ENCODE measurements at places on chromosomes 11 and 22.
A peak's percentile ranks its signal among the peaks of the same experiment; 100 is the strongest.

- DNase-seq = no peak
Observed at GRCh38 chr11:129209891-129210830, 18.0 kb upstream of the ARHGAP32 start.

GRCh38 chr22:35733791-35734516 lies 16.3 kb downstream of the APOL5 start:
- DNase-seq = peak; percentile 24

DNA sequence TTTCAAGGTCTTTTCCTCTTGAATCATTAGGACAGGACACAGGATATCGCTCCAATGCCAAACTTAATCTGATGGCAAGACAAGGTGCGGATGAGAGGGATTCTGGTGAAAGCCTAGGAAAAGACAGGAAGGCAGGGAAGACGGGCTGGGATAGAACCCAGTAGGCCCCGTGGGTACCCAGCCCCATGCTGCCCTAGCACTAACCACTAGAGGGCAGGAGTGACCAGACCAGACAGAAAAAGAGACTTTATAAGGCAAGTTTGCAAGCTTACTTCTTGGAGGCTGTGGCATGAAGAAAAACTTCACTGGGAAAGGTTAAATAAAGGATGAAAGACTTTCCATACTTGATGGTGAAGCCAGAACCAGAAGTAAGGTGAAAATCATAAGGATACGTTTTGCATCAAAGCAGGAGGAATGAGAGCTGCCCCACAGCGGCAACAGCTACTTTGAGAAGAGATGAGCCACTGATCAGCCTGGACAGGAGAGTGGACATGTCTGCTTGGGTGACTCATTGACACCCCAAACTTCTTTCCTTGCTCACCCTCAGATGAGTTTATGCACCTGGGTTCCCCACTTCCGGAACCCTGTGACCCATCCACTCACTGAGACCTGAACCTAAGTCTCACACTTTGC lies 39.8 kb downstream of the SYN3 start:
- no peak for DNase-seq

DNA sequence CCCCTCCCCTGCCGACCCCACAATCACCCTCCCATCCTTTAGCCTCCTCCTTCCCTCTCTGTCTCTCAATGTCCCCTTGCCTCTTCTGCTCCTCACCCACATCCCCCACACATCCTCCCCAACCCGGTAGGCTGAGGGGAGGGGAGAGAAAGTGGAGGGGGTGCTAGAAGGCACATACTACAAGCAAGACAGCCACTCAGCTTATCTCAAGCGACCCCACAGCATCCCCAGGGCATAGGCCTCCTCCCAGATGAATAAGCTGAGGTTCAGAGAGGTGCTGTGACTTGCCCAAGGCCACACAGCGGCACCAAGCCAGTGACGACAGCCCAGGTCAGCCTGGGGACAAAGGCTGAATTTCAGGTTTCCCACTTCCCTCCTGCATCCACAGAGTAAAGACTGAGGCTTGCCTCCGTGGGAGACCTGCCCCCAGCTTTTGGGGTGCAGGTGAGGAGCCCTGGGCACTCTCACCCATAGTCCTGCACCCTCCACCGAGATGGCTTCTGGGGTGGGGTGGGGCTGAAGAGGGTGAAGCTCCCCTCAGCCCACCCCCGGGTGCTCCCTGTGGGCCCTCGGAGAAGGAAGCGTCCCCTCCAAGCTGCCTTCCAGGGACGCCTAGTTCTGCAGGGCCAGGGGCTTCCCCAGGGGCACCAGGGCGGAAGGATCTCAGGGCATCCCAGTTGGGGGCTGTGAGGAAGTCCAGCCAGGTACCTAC lies 511 bp downstream of the RAC2 start:
- DNase-seq = no peak

GRCh38 chr22:45549762-45550378 lies 47.2 kb downstream of the FBLN1 start:
- DNase-seq = no peak

DNA sequence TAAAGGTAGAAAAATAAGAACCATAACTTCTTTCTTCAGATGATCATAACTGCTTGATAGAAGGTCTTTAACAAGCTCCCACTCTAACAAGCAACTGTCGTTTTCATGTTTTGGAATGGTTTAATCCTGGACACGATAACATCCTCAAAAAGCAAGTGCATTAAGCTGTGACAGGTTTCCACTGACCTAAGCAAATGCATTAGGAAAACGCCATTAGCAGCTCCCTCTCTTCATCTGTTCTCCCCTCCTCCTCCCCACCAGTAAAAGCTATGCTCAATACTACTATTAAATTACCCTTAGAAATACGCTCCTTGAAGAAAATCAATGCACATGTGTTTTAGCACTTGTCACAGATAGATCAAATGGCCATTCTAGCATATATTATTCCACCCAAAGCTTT lies 729.4 kb downstream of the OPCML start:
- no peak for DNase-seq

- no peak for DNase-seq
Observed at GRCh38 chr11:94662846-94663390, 95.8 kb downstream of the PIWIL4 start.

- DNase-seq = no peak
Observed at GRCh38 chr11:2092464-2092910, 46.7 kb downstream of the IGF2 start.

- DNase-seq = no peak
Observed at GRCh38 chr11:33924341-33924740, 32.5 kb upstream of the LMO2 start.

DNA sequence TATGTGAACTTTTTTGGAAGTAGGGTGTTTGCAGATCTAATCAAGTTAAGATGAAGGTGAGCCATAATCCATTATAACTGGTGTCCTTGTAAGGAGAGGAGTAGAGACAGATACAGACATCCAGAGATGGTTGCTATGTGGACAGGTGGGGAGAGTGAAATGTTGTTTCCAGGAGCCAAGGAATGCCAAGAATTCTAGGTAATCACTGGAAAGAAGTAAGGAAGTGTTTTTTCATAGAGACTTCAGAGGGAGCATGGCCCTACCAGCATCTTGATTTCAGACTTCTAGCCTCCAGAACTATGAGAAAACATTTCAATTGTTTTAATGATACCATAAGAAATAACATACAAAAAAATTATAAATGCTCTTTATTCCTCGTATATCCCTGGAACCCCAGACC lies 320.5 kb upstream of the ANO3 start:
- no peak for DNase-seq

DNA sequence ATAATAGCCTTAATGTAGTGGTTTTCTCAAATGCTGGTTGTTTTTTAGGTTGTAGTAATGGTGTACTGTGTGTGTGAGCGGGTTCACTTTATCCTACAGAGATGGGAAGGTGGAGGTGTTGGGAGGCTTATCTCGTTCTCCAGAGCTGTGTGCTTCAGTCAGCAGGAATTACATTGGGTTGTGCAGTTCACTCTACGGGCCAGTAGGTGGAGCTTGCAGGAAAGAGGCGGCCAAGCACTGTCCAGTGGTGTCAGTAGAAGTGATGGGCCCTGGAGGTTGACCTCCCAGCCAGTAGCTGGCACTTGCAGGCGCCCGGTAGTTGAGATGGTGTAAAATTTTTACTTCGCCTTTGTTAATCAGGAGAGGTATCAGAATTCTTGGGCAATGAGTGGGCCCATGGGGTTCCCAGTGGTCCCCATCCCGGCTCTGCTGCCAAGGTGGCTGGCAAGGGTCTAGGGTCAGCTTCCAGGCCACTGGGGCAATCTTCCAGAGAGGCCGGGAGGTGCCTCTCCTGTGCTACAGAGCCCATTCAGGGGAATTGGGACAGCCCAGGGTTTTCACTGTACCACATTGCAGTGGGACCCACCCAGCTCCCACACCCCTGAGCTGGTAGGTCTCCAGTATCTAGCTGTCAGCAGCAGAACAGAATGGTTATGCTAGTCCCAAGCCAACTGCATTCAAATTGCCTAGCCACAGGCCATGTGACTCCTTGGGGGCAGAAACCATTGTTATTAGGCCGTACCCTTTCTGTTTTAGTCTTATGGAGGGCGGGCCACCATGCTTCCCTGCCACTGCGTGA lies 43.9 kb downstream of the BIRC2 start:
- peak; percentile 16 for DNase-seq

GRCh38 chr11:15035283-15035682 lies 38.1 kb upstream of the CALCB start:
- no peak for DNase-seq

GRCh38 chr11:78268591-78269410 lies 80.1 kb downstream of the USP35 start:
- DNase-seq = no peak

- no peak for DNase-seq
Observed at GRCh38 chr11:67548555-67549110, 25.4 kb upstream of the CABP2 start.

DNA sequence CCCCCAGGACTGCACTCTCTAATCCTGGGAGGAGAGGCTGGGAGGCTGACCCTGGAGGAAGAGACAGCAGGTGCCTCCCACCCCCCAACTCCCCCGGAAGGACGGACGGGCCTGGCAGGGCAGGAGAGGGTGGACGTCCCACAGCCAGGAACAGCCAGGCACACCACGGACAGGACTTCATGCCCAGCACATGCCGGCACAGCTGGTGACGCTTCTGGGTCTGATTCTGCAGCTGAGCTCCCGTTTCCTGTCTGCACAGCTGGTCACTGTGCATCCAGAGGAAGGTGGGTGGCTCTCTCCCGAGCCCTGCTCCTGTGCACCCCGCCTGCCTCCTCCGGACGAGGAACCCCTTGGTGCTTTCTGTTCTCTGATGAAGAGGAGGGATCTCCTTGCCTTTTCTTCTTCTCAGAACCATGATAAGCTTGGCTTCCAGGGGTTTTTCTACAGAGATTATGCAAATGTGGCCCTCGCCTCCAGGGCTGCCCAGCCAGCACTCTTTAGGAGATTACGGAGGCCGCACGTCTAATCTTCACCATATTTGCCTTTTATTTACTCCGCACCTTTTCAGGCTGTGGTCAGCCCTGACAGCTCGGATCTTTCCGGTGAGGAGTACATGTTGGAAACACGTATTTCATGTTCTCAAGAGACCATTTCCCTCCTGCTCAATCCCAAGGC lies 1295.8 kb downstream of the BRD1 start:
- DNase-seq = no peak

DNA sequence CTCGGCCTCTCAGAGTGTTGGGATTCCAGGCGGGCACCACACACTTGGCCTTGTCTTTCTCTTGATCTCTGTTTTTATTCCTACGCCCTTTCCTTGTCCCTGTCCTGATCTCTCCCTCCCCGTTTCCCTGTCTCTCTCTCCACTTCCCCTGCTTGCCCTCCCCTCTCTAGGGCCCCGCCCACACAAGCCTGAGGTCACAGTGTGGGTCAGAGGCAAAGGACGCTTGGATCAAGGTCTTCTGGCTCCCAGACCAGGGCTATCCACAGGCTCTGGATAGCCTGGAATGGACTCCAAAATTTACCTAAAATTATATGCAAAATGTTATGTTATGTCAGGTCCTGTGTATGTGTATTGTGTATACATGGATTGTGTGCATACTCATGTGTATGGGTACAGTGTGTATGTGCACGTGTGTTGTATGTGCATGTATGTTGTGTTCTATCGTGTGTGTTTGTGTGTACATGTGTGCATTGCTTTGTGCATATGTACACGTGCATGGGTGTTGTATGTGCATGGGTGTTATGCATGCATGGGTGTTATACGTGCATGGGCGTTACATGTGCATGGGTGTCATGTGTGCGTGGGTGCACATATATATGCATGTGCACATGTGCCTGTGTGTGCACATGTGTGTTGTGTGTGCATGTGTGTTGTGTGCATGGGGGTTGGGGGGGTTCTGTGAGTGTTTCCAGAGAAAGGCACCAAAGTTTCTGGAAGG lies 38.3 kb downstream of the TP53I11 start:
- DNase-seq = no peak

DNA sequence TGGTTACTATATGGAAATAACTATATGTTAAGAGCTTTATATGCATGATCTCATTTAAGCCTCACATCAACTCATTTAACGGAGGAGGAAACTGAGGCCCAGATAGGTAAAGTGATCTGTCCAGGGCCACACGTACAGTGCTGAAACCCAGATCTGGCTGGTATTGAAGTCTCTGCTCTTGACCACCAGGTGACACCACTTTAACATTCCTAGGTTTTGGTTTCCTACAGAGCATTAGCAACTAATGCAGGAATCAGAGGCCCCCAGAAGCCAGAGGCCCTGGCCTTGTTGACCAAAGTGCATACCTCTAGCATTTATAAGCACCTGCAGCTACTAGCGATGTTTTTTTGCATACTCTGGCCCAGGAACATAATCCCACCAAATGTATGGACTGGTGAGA lies 12.9 kb upstream of the LIMK2 start:
- DNase-seq = no peak

DNA sequence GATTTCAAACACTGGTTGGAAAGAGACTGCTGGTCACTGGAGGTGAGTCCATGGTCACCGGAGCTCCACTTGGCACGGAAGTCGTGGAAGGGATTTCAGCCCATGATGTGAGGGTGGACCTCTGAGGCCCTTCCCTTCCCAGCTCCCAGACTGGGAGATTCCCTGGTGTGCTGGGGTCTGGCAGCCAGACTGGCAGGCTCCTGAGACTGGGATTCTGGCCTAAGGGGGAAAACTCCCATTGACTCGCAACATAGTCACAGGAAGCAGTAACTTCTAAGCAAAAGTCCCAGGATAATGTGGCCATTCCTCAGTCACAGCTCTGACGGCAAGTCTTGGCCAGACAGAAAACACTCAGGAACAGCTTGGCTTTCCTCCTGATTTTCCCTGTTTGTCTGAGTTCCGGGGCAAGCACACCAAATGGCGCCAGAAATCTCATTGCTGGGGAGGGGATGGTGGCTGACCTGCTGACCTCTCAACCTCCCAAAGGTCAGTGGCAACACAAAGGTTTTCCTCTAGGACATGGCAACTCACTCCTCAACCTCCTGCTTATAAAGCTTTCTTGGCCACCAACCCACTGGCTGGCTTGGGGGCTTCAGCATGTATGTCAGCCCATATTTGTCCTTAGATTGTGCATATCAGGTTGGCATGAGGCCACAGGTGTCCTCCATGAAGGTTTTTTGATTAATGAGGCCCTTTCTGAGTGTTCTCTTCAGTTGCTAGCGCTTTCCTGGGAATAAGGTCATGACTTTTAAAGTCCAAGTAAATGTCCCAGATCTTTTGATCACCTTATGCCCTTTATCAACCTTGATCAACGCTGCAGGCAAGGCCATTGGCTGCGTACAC lies 99.5 kb downstream of the CCDC81 start:
- no peak for DNase-seq

GRCh38 chr11:78714539-78714938 lies 139.9 kb upstream of the NARS2 start:
- DNase-seq = no peak

- no peak for DNase-seq
Observed at GRCh38 chr11:12827929-12828812, 153.9 kb downstream of the TEAD1 start.

GRCh38 chr11:2550606-2550970 lies 105.8 kb downstream of the KCNQ1 start:
- DNase-seq = no peak

- DNase-seq = no peak
Observed at GRCh38 chr22:17999851-18000250, 24.5 kb downstream of the MICAL3 start.

GRCh38 chr11:128926437-128927107 lies 16.1 kb downstream of the TP53AIP1 start:
- DNase-seq = no peak

- DNase-seq = peak; percentile 68
Observed at GRCh38 chr11:69301455-69302401, 7.8 kb downstream of the MYEOV start.

All from foreskin keratinocyte (primary cell).